ENCODE measurements at places on chromosomes 13 and 19.

DNA sequence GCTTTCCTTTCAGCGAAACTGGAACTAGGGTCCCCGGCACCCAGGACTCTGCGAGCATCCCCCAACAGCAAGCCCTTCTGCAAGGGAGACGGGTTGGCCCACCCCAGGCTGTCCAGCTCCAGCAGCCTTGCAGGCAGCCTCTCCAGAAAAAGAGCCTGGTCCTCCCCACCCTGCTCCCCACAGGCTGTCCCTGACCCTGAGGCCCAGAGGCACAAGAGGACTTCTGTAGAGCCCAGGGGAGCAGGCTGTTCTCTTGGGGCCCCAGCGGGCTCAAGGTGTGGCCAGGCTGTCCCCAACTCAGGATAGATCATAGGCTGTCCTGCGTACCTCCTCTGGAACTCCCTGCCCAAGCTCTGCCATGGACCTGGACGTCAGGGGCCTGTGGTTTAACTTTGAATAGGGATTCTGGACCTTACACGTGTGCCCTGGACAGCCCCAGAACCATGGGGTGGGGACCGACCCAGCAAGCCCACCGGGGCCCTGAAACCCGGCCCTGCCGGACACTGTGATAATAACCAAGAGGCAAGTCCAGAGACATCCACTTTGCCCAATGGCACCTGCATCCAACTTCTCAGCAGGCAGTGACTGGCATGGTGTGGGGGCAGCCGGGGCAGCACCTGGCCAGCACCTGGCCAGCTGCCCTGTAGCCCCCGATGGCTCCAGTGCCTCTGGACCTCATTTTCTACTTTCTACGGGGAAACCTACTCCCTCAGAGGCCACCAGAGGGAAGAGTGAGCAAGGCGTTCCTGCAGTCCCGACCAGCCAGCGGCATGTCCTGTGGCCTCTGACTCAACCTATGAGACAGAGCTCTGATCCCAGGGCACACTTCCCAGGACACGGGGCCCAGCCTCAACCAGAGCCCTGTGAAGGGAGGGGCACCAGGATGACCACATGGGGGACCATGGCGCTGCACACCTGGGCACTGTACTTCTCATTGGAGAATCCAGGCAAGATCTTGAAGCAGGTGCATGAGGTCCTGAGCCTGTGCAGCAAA is 50.9 kb upstream of the TPM4 start:
- no peaks in the 10 kb centered on the region for H3K36me3 ChIP-seq
- H3K27me3 ChIP-seq: peaks cover 9% of the 10 kb centered on the region
- no peaks in the 10 kb centered on the region for H3K4me1 ChIP-seq
- no peak overlapping the region for H3K27ac ChIP-seq
- no peak overlapping the region for H3K4me3 ChIP-seq

DNA sequence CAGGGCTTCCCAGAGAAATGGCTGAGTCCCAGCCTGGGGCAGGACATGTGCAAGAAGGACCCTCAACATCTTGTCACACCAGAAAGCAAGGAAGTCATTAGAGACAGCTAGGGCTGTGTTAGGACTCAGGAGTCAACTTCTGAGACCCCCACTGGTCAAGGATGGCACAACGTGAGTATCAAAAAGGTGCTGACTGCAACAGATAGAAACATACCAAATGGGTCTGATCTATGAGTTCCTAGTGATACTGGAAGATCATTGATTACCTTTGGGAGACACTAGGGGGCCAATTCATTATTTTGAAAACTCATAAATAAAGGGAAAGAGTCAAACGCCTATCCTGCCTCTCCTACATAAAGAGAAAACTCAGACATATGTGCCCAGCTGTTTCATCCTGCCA is 73.5 kb upstream of the GJB6 start:
- H3K36me3 ChIP-seq: no peaks in the 10 kb centered on the region
- H3K4me1 ChIP-seq: peaks cover 18% of the 10 kb centered on the region
- H3K27me3 ChIP-seq: peaks cover 8% of the 10 kb centered on the region
- H3K4me3 ChIP-seq: no peak overlapping the region
- H3K27ac ChIP-seq: no peak overlapping the region

- H3K4me3 ChIP-seq: no peak overlapping the region
- no peaks in the 10 kb centered on the region for H3K4me1 ChIP-seq
- H3K27me3 ChIP-seq: no peaks in the 10 kb centered on the region
- no peaks in the 10 kb centered on the region for H3K36me3 ChIP-seq
Measured at GRCh38 chr13:31090096-31090495, 71.6 kb downstream of the HSPH1 start.

GRCh38 chr13:51618626-51619025 is 34.4 kb downstream of the WDFY2 start:
- no peak for DNase-seq
- peaks cover 58% of the 10 kb centered on the region for H3K4me1 ChIP-seq
- no peaks in the 10 kb centered on the region for H3K36me3 ChIP-seq
- peaks cover 4% of the 10 kb centered on the region for H3K27me3 ChIP-seq
- H3K27ac ChIP-seq: no peak overlapping the region
- H3K4me3 ChIP-seq: no peak overlapping the region

GRCh38 chr13:71492346-71492871 is 374.6 kb downstream of the DACH1 start:
- H3K27ac ChIP-seq: no peak overlapping the region
- peaks cover 5% of the 10 kb centered on the region for H3K4me1 ChIP-seq
- H3K27me3 ChIP-seq: no peaks in the 10 kb centered on the region
- peaks cover under 1% of the 10 kb centered on the region for H3K36me3 ChIP-seq

GRCh38 chr19:45571457-45572220 is 13.0 kb downstream of the OPA3 start:
- H3K4me1 ChIP-seq: peaks cover 3% of the 10 kb centered on the region
- H3K36me3 ChIP-seq: peaks cover 3% of the 10 kb centered on the region
- H3K27me3 ChIP-seq: no peaks in the 10 kb centered on the region
- H3K4me3 ChIP-seq: no peak overlapping the region
- DNase-seq: no peak

GRCh38 chr13:64078480-64078936 is 2662.9 kb upstream of the PCDH20 start:
- no peak for DNase-seq
- no peak overlapping the region for H3K4me3 ChIP-seq
- H3K27ac ChIP-seq: no peak overlapping the region
- no peaks in the 10 kb centered on the region for H3K36me3 ChIP-seq

DNA sequence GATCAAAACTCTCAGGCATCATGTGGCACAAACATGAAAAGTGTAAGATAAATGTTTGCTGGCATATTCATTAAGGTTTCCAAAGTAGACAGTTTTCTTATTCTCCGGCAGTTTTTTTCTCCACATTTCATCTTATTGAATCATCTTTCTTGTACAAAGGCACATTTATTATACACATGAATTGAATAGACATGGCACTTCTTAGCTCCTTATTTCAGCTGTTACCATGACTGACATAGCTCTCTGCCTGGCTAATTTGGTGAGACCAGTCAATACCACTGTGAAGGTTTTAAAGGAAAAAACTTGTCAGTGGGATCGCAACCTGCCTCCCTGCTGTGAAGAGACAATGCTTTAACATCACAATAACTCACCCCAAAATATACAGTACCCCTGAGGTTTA is 285.0 kb upstream of the PCDH20 start:
- H3K4me3 ChIP-seq: no peak overlapping the region
- no peak for DNase-seq
- H3K27ac ChIP-seq: no peak overlapping the region

- H3K4me3 ChIP-seq: no peak overlapping the region
- no peaks in the 10 kb centered on the region for H3K27me3 ChIP-seq
- DNase-seq: no peak
- peaks cover 37% of the 10 kb centered on the region for H3K4me1 ChIP-seq
- H3K27ac ChIP-seq: peak overlapping the region; percentile 93
- H3K36me3 ChIP-seq: peaks cover 14% of the 10 kb centered on the region
Measured at GRCh38 chr13:33326246-33326645, 40.7 kb upstream of the STARD13 start.

DNA sequence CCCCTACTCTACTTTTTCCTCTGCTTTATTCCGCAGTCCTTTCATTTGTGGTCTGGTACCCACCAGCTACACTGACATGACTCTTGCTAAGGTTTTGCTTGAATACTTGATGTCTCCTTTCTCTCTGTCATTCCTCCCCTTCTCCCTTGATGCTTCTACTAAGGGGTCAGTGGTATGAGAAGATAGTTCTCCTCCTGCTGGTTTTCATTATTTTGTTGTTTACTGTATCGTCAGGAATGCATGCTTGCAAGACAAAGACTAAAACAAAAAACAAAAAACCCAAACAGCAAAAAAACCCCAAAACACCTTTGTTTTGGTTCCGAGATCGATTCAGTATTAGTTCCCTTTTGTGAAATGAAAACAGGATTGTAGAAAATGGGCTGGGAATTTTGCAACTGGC is 59.5 kb downstream of the PCCA start:
- H3K27ac ChIP-seq: no peak overlapping the region
- no peaks in the 10 kb centered on the region for H3K27me3 ChIP-seq
- peaks cover 7% of the 10 kb centered on the region for H3K36me3 ChIP-seq
- H3K4me1 ChIP-seq: no peaks in the 10 kb centered on the region
- H3K4me3 ChIP-seq: no peak overlapping the region

- no peaks in the 10 kb centered on the region for H3K4me1 ChIP-seq
- no peaks in the 10 kb centered on the region for H3K27me3 ChIP-seq
- H3K4me3 ChIP-seq: no peak overlapping the region
- no peak for DNase-seq
- no peak overlapping the region for H3K27ac ChIP-seq
Measured at GRCh38 chr13:87827479-87827878, 156.3 kb downstream of the SLITRK5 start.

- H3K27ac ChIP-seq: peak overlapping the region; percentile 24
- peak; percentile 73 for DNase-seq
- peaks cover 28% of the 10 kb centered on the region for H3K27me3 ChIP-seq
- peaks cover 27% of the 10 kb centered on the region for H3K4me1 ChIP-seq
Measured at GRCh38 chr19:49149652-49150105, 5.5 kb downstream of the HRC start.
